ENCODE measurements at places on chromosomes 3 and 15.

DNA sequence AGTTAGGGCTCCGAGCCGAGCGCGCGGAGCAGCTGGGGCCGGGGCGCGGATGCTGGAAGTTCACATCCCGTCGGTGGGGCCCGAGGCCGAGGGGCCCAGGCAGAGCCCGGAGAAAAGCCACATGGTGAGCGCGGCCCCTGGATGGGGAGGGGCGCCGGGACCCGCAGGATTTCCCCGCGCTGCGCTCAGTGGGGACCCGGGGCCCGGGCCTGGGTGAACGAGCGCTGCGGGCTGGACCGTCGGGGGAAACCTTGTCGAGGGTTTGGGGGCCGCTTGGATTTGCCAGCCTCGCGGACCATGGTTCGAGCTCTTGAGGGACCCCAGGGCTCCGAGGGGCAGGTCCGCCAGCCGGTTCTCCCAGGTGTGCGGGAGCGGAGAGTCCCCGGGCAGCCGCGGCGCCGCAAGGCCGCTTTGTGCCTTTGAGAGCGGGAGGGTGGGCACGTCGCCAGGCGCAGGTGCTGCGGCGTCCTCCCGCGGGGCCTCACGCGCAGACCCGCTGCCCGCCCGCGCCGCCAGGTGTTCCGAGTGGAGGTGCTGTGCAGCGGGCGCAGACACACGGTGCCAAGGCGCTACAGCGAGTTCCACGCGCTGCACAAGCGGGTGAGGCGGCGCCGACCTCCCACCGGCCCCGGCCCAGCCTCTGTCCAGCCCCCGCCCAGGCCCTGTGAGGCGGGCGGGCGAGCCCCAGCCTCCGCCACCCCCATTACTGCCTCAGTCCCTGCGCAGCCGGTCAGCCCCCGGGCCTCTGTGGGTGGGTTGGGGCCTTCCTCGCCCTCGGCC, at the start of gene SNX22:
SNX22 (plus strand) TSS at position 5 of the 780 bp plus-strand sequence; CDS start at position 50, 45 bp downstream.
- peak; percentile 42 for DNase-seq

GRCh38 chr3:14839236-14839635, 20.5 kb downstream of the FGD5 start:
- no peak for DNase-seq

GRCh38 chr3:2851835-2852234, 258.3 kb downstream of the IL5RA start:
- no peak for DNase-seq

- no peak for DNase-seq
Observed at GRCh38 chr3:14562121-14562890, 22.2 kb upstream of the GRIP2 start.

- DNase-seq: no peak
Observed at GRCh38 chr3:106610362-106610959, 741.6 kb upstream of the CBLB start.

DNA sequence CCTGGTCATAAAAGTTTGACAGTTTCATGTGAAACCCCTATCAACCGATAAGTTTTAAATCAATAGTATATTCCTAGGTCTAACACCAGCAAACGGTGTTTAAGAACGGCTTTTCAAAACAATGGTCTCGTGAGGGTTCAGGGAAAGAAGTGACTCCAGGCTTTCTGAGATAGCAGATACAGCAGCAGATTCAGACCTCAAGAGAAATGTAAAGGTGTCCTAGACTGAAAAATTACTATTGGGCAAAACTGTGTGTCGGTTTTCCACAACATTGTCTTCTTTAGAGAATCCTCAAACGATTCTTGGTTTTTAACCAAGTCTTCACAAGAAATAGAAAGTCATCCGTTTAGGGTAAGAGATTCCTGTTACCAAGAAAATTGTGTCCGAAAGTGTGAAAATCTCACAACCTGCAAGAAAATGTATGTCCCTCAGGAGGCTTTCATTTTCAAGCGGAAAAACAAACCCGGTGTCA, 1.2 kb downstream of the SETD2 start:
- peak; percentile 16 for DNase-seq

DNA sequence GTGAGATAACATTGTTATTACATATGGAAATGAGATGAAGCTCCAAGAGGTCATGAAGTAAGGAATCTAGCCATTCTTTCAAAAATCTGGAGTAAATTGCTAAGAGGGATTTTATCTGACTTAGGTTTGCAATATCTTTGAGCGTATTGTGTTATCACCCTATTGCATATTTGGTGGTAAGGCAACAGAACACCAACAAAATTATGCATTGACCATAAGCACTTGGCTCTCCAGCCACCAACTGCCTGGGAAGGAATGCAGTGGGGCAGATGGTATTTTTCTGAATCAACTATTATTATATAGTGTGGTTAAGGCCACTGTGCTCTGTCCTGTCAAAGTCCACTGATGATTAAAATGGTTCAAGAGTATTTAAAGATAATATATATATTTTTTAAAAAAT, 287.9 kb upstream of the SEMA6D start:
- no peak for DNase-seq

- DNase-seq: no peak
Observed at GRCh38 chr15:42053914-42054313, 33.1 kb upstream of the PLA2G4E start.

DNA sequence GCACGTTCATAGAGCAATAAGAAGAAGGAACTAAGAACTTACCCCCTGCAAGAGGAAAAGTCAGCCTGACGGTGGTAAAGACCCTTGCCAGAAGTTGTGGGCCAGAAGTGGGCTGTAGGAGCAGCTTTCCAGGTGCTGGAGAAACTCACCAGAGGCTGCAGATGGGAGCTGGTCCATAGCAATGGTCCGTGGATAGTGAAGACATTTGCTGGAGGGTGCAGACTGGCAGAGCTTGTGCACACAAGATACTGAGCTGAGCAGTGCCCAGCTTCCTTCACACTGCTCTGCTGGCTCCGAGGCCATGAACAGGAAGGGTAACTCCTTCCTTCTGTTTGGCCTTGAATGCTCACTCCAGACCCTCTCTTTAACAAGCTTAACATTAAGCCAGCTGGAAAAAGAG, 149.8 kb upstream of the BNIP2 start:
- no peak for DNase-seq

DNA sequence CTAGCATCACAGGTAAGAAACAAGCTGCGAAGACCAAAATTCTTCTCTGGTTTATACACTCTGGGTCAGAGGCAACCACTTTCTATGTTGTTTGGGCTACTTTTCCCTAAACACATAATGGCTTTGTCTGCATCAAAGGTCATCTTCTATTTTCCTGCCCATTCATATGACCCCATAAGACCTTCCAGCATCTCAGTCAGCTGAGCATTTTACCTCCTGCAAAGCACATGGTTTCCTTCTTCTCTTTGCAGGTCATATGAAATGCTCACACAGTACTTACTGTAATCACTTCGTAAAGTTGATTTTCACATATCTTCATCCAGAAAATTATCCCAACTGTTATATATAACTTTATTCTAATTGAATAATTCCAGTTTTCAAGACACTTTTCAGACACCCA, 34.8 kb downstream of the LIPC start:
- DNase-seq: no peak

DNA sequence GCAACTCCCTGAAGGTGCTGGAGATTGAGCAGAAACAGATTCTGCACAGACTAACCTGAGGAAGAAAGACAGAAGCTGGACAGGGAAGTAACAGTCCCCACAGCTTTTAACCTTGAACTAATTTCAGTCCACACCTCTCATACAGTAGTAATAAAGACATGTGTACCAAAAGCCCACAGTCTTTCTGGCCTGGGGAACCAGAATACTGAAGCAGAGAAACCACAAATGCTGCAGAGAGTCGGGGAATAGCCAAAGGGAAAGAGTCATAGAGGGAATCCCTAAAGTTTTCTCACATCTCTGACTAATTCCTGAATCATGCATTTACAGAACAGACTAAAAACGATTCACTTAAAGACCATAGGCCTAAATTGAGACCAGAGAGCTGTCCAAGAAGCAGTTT, 503.4 kb upstream of the NECTIN3 start:
- DNase-seq: peak; percentile 66

DNA sequence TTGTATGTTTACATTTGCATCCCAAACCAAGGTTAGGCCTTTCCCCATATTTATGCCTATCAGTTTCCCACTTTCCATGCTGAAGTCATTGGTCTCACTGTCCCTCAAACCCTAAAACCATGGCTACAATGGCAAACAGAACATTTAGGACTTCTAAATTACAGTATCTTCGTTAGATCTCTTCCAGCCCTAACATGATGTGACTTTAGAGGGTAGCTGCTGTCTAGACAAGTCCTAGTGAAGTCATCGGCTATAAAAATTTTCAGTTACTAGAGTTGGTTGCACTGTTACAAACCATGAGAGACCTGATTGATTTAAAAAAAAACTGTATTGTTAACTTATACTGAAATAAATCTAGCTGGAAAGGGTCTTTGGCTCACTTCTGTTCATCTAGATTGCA, 54.6 kb downstream of the TM4SF4 start:
- DNase-seq: no peak

- DNase-seq: no peak
Observed at GRCh38 chr3:64673159-64673715, 14.6 kb downstream of the ADAMTS9 start.

DNA sequence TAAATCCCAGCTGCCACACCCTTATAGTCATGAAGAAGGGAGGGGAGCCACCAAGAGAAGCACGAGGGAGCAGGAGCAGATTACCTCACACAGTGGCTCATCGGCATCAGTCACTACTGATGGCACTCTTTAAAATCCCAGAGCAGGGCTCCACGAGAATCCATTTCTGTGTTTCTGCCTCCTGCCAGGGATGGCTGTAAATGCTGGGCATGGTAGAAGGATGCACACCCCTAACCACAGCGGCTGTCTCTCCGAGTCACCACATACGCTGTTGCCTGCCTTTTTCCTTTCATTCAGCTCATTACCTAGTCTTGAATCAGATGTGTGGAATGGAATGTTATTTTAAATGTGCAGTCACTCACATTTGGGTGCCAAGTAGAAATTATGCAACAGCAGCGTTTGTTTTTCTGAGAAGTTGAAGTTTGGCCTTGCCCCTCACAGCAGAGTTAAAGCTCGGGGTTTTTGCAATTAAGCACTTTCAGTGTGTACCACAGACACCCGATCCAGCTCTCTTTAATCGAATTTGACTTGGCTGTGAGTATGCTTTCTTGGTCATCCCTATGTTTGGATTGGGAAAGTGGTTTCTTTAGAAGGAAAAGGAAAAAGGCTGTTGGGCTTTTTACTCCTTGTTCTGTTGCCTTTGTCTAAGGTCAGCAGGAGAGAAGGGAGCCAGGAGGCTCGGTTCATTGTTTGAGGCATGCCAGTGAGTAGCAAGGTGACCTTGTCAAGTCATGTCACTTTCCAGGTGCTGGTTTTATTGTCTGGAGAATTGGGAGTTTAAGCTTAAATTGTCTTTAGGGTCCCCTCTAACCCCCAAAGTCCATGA, 284.2 kb upstream of the TPM1 start:
- peak; percentile 89 for DNase-seq

Data from GM03348 (cell line).